ENCODE measurements at places on chromosomes 13 and 19.

GRCh38 chr19:38666663-38667511, 19.4 kb downstream of the ACTN4 start:
- DNase-seq, result peak; percentile 41

- DNase-seq, result no peak
Observed at GRCh38 chr19:38949580-38950367, 19.0 kb downstream of the MRPS12 start.

GRCh38 chr19:40365010-40365409, 16.5 kb downstream of the PLD3 start:
- no peak for DNase-seq

- DNase-seq, result peak; percentile 40
Observed at GRCh38 chr13:109862627-109863026, 76.2 kb upstream of the IRS2 start.

- no peak for DNase-seq
Observed at GRCh38 chr19:10118960-10119359, 739 bp downstream of the EIF3G start.

- no peak for DNase-seq
Observed at GRCh38 chr13:67155898-67156722, 74.0 kb downstream of the PCDH9 start.

GRCh38 chr13:47408546-47409319, 511.9 kb upstream of the HTR2A start:
- no peak for DNase-seq

DNA sequence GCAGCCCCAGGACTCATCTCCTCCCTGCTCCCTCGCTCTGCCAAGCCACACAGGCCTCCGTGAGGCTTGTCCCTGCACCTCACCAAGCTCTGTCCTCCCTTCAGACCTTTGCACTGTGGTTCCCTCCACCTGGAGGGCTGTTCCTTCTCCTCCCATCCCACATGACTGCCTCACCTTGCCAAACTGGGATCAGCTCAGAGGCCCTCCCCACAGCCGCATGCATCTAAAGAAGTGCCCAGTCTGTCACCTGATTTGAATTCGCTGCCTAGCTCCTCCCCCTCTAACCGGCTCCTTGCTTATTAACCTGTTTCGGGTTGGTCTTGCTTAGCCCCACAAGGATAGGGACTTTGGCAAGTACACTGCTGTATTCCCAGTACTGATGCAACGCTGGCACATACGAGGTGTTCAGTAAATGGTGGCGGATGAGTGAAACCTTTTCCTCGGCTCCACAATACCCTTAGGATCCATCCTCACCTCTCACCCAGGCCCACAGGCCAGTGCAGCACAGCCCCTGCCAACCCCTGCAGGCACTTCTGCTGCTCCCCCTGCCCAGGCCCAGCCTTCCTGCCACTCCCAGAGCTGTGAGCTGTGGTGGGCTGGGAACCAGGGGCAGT, 4.4 kb downstream of the AKT2 start:
- no peak for DNase-seq

- peak; percentile 26 for DNase-seq
Observed at GRCh38 chr13:98761126-98761985, 8.9 kb upstream of the SLC15A1 start.

DNA sequence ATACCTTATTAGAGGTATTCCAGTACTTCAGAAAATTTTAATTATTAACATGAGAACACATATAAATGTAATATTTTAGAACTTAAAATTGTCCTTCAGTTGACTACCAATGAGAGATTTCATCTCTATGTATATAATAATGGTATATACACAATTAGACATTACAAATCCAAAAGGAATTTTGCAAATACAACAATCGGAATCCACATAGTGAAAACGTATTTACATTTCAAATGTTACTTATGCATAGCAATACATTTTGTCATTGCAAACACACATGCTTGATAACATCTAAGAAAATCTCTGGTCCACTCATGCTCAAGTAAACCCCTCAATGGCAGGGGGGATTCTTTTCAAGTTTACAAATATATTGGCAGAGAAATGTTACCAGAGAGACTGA, 2345.2 kb downstream of the PCDH9 start:
- no peak for DNase-seq

- DNase-seq, result peak; percentile 40
Observed at GRCh38 chr13:103157016-103157415, 90.8 kb upstream of the SLC10A2 start.

- no peak for DNase-seq
Observed at GRCh38 chr13:41533266-41534052, 76.1 kb downstream of the RGCC start.

- no peak for DNase-seq
Observed at GRCh38 chr13:87907202-87907601, 236.0 kb downstream of the SLITRK5 start.

DNA sequence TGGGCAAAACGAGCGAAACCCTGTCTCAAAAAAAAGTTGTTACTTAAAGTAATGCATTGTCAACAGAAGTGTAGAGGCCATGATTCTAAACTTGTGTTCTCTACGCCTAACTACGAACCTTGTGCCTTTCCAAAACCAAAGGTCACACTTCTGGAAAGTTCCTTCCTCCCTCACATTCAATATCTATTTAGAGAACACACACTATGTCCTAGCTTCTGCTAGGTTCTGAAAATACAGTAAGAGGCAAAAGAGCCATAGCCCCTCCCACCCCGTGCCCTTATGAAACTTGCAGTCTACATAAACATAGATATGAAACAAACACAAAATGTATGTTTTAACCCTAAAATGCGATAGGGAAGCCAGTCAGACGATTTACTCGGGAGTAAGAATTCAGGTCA, 36.4 kb downstream of the RNF6 start:
- DNase-seq, result no peak

GRCh38 chr13:21347753-21348318, 111.3 kb downstream of the ZDHHC20 start:
- DNase-seq, result no peak

GRCh38 chr13:94362411-94362909, 117.0 kb downstream of the DCT start:
- DNase-seq, result peak; percentile 64

DNA sequence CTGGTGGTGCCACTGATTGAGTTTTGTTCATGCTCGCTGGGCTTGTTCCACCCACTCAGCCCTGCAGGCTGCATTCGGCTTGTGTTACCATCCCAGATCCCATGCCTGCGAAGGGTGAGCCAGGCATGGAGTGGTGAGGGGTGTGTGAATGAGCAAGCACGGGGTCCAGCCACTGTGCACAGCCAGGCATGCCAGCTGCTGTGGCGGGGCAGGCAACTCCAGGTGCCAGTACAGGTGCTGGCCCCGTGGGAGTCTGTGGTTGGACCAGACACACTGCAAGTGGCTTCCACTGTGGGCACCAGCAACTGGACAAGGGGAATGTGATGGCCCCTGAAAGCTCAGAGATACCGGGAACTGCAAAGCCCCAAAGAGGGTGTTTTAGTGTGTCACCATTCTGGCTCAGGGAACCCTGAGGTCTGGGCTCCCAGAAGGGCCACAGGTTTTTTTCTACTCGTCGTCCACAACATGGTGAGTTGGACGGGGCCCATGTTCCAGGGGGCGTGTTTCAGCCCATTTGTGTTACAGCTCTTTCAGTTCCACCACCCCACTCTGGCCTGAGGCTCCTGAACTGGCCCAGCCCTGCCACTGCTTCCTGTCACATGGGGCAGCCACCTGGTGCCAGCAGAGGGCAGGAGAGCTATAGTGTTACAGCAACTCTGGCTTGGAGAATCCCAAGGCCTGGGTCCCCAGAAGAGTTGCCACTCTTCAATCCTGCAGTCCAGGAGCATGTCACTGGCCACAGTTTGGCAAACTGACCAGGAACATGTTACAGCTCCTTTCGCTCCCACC, 217.0 kb upstream of the OBI1 start:
- no peak for DNase-seq

DNA sequence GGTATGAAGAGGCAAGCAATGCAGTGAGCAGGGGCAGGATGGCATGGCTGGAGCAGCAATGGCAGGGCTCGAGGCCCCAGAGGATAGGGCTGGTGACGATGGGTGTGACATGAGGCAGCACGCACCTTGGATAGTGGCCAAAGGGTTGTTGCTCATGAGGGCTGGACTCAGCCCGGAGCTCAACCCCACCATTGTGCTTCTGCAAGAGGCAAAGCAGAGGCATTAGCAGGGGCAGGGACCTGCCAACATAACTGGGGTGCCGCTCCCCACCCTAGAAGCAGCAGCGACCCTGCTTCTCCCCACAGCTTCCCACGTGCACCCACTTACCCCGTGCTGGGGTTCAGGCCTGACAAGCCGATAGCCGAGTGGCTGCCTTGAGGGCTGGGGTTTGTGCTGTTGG, 15.8 kb downstream of the ZNF574 start:
- no peak for DNase-seq

DNA sequence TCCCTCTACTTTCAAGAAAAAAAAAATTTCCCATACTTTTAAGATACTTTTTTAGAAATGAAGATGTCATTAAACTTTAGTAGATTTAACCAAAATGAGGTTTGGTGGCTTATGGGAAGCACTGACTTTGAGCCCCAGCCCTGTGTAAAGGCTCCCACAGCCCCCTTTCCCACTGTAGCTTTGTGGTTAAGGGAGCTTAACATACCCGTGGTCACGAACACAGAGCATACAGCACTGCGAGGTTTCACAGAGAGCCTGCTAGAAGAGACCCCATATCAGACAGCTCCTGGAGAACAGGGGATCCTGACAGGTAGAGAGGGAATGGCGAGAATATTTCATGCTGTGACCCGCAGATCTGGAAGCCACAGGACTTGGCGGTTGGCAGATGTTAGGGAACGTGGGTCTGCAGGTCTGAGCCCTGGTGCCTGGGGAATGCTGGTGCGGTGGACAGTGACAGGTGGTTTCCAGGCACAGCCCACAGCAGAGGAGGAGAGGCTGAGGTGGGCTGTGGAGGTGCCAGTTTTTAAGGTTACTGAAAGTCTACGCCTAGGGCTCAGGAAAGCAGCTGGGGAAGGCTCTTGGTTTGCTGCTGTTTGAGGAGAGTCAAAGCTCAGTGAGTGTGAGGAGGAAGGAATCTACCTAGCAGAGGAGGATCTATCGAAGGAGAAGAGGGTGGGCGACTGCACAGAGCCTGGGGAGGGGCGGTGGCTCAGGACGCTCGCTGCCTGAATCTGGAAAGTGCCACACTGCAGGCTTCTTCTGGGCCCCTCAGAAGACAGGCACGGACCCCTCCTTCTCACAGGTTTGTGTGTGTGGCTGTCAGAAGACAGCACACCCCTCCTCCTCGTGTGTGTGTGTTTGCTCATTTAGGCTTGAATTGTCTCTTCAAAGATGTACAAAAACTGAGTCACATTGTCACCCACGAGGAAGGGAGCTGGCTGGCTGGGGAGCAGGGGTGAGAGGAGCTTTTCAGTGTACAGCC, 49.9 kb downstream of the SLC7A9 start:
- no peak for DNase-seq

GRCh38 chr19:33462112-33462791, 59.3 kb downstream of the PEPD start:
- DNase-seq, result no peak

DNA sequence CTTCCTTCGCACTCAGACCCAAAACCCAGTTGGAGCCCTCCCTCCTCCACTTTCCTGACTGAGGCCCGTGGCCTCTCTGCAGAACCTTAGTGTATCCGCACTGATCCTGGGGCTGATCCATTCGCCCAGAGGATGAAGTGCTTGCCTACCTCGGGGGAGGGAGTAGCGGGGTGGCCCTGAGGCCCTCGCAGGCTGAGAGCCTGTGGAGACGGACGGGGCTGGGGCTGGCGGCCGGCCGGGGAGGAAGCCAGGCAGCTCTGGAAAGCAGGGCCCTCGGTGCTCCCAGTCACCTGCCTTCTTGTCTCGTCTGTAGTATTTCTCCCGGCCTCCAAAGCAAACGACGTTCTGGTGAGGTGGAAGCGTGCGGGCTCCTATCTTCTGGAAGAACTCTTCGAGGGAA, 1.3 kb downstream of the PROZ start:
- no peak for DNase-seq

- DNase-seq, result no peak
Observed at GRCh38 chr13:97974773-97975172, 21.3 kb downstream of the IPO5 start.

GRCh38 chr13:24006520-24007248, 109.4 kb upstream of the C1QTNF9B start:
- no peak for DNase-seq

GRCh38 chr13:112826565-112826964, 136.7 kb downstream of the ATP11A start:
- DNase-seq, result no peak

- no peak for DNase-seq
Observed at GRCh38 chr13:32150239-32150638, 118.7 kb downstream of the FRY start.

GRCh38 chr19:14559916-14560775, 11.7 kb downstream of the NDUFB7 start:
- no peak for DNase-seq

DNA sequence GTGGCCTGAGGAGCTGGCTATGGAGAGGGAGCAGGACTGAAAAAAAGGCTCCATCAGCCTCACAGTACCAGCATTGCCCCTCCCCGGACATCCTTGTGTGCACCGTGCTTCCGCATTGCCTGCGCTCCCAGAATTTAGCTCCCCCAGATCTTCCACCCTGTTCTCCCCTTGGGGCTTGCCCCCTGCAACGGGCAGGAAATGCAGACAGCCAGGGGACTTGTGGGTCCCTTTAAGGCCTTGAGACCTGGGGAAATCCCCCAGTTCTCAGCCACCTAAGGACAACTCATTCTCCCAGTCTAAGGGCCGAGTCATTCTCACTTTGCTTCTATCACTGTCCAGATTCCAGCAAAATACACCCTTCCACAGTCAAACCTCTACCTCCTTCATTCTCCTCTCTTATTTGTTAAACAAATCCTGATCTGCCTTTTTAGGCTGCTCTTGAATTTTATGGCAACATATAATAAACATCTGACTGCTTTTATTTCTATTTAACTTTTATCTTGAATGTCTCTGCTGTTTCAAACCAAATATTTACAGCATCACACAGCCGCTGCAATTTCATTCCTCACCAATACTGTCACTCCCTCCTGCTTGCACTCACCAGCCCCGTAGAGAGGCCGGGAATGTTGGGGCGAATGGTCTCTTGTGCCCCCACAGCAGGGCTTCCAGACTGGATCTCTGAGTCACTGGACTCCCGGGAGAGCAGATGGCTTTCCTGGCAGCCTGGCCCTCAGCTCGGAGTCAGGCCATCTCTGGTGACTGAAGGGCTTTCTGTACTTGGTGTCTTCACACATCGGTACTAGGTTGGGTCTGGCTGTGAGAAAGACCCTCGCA, 221.9 kb downstream of the TSHZ3 start:
- peak; percentile 24 for DNase-seq

DNA sequence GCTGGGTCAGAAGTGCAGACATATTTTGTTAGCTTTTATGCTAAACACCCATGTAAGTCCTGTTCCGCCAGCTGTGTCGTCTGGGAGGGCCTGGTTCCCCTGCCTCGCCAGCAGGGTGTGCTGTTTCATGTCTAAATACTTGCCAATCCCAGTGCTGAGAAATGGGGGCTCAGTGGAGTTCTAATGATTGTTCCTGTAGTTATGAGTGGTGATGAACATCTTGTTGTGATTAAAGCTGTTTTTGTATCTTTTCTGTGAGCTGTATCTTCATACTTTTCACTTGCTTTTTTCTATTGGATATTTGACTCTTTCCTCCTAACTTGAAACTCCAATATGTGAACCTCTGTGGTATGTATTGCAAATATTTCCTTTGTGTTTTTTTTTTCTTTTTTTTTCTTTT, 32.7 kb downstream of the KDM4B start:
- peak; percentile 42 for DNase-seq
